ENCODE measurements at places on chromosomes 7 and 10.

DNA sequence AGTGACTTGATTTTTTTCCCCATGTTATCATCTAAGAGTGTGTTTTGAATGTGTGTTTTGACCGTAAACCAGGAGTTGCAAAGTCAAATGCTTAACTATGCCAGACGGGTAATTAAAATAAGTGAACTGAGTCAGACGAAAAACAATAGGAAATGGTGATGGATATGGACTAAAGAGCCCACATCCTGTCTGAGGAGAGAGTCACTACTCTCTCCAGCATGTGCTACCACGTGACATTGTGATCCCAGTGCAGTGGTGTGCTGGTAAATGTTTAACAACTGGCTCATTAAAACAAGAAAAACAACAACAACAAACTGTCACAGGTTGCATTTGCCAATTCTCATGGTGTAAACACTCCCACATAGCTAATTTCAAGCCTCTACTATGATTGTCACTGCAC is 164.3 kb downstream of the SUGCT start:
- no peak for DNase-seq

GRCh38 chr10:33164060-33164709 is 170.3 kb downstream of the NRP1 start:
- DNase-seq: no peak

DNA sequence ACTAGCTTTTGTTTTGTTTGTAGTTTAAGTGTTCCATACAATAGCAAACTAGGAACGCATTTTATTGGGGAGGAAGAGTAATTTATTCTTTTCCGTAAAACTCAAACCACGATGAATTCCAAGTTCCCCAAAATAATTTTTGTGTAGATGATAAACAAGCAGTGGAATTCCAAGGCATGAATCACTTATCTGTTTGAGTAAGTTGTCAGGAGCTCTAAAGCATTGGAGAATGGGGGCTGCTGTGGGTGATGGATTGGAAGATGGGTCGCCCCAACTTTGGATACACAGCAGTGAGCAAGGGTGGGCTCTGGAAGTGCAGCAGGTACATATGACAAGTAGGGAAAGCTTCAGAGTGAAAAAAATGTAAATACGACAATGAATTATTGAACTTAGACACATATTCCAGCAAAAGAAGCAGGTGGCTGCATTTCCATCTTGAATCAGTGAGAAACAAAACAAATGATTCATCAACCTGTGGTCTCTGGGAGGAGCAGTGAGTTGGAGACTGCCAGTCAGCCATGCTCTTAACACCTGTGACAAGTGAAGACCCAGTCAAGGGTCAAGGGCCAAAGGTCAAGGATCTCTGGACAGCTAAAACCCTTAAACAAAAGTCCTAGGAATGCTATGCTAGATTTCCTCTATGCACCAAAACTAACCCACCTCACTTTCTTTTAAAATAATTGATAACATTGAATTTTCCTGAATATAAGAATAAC is 34.2 kb upstream of the ADRB1 start:
- DNase-seq: no peak

GRCh38 chr7:101177644-101178043 is 2.4 kb downstream of the NAT16 start:
- no peak for DNase-seq

DNA sequence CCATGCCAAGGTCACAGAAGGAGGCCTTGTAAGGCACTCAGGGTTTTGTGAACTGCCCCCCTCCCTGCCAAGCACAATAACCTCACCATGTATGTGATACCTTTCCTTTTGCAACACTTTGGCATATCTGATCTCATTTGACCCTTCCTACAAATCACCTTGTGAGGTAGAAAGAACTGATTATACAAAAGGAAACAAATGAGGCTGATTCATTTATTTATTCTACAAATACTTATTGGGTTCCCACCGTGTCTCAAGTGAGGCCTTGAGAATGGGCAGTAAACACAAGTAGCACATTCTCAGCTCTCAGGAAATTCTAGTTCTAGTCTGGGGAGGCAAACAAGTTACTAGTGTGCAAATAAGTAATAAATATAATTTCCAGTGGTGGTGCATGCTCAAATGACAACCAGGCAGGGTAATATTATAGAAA is 19.6 kb downstream of the PLCE1 start:
- no peak for DNase-seq

- no peak for DNase-seq
Measured at GRCh38 chr7:28960071-28960840, 2.1 kb upstream of the TRIL start.

- DNase-seq: no peak
Measured at GRCh38 chr7:106050746-106051117, 61.4 kb downstream of the SYPL1 start.

GRCh38 chr10:104577163-104577562 is 63.9 kb upstream of the SORCS3 start:
- DNase-seq: no peak

DNA sequence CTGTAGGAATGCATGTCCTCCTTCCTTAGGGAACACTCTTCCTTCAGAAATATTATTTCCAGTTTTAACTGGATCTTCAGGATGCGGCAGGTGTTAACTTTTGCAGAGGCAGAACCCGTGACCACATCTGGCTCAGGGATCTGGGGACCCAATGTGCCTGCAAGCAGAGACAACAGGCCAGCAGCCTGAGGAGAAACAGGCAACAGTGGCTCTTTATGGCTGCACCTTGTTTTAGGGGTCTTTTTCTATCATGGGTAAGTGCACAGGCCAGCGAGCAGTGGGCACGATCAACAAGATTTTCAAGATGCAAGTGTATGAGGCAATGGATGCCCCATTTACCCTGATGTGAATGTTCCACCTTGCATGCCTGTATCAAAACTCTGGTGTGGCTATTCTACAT is 497.5 kb upstream of the KLF6 start:
- no peak for DNase-seq

GRCh38 chr7:155857141-155857540 is 44.9 kb upstream of the SHH start:
- DNase-seq: no peak

GRCh38 chr7:131557652-131558385 is 1.4 kb upstream of the PODXL start:
- no peak for DNase-seq

DNA sequence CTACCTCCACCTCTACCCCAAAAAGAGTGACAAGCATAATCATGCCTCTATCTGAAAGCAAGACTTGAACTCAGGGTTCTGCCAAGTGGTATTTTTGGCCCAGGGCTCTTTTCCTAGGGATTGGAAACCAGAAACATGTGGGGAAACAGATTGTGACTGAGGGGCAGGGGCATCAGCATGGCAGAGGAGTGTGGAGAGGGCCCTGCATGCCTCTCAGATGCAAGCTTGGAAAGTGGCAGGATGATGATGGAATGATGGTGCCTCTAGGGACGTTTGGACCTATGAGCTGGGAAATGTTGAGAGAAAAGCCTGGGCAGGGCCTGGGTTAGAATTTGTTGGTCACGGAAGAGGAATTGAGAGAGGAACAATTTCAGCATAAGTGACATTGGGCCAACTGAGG is 78.4 kb upstream of the LEP start:
- no peak for DNase-seq

DNA sequence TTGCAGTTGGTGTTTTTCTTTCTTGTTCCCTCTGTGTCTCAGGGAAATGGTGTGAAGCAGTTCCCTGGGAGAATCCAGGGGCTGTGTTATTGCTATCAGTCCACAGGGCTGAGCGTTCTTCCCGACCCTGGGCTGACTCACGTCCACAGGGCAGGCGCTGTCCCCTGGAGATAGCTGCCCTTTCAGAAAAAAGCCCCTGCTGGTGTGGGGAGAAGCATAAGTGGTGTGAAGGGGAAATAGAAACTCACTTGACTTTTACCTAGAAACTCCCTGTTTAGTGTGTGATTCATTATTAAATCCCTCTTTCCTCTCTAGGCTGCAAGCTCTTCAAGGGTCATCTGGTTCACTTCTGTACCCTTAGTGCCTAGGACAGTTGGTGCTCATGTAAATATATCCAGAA is 63.3 kb upstream of the SMNDC1 start:
- no peak for DNase-seq

DNA sequence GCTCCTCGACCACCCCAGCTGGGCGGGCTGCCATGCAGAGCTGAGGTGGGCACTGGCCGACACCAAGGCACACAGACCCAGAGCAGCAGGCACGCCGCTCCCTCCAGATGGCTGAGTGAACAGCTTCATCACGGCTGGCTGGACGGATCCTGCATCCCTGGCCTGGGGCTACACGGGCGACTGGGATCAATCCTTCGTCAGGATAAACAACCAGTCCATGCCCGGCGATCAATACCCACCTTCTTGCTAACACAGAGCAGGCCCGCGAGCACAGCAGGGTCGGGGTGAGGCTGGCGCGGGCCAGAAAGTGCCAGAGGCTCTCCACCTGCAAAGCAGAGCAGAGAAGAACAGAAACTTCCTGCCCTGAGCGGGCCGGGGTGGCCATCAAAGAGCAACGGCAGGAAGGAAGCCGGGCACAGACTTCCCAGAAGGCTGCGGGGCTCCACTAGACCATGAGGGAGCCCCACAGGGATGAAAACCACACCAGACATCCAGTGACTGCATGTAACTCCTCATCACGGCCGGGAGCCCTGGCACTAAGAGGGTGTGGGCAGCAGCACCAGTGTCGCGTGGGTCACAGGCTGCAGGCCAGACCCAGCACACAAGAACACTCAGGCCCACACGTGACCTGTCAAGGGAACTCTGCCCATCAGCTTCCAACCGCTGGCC is 166.4 kb downstream of the MAD1L1 start:
- no peak for DNase-seq

DNA sequence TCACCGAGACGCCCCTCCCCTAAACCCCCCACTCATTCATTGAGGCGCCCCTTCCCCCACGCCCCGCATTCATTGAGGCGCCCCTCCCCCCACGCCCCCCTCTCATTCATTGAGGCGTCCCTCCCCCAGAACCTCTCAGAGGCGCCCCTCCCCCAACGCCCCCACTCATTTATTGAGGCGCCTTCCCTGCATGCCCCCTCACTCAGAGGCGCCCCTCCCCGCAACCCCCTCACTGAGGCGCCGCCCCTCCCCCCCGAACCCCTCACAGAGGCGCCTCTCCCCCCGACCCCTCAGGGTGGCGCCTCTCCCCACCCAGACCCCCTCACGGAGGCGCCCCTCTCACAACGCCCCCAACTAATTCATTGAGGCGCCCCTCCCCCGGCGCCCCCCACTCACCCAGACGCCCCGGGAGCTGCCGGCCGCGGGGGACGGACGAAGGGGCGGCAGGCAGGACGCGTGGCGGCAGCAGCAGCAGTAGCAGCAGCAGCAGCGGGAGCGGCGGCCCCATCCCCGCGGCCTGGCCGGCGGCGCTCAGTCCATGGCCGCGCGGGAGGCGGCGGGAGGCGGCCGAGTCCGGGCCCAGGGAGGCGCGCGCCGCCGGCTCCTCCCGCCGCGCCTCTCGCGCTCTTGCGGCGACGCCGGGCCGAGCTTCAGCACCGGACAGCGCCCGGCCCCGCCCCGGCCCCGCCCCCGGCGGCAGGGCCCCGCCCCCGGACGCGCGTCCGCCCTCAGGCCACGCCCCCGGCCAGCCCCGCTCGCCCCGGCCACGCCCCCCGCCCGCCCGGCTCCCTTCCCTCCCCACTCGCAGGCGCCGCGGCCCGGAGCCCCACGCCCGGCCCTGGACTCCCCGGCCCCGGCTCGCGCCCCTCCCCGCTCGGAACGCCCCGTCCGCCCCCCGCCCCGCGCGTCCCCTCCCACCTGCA is at the start of gene PTPRN2:
Gene PTPRN2 (minus strand): TSS at position 662 of the 923 bp plus-strand sequence.
- DNase-seq: peak; percentile 78

DNA sequence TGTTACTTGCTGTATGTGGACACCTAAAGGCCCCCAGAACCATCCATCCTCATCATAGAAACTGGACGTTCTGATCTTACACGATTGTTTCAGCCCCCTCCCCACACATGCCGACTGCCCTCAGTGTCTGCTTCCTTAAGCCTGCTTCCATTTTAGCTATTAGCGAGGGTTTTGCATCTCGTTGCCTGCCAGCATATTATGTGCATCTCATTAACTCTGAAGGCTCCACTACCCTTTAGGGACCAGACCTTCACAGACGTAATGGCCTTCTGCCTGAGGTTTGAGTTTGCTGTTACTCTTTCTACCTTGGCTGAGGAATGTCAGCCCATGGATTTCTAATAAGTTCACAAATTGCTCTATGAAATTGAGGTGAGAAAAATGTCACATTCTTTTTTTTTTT is 53.9 kb upstream of the LRGUK start:
- no peak for DNase-seq

DNA sequence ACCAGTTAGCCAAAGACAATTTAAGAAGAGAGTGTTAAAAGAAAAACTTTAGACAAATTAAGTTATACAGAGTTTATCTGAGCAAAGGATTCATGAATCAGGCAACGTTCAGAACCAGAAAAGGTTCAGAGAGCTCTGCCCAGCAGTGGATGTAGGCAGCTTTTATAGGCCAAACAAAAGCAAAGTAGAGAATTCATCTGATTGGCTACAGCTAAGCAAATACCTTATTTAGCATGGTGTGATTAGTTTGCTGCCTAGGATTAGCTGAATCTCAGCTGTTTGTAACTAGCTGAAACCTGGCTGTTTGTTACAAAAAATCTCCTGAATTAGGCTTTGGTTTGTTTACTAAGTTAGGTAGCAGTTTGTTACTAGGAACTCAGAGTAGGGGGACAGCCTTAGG is 66.0 kb downstream of the SLC25A40 start:
- no peak for DNase-seq

GRCh38 chr10:33227489-33227888 is 107.0 kb downstream of the NRP1 start:
- DNase-seq: no peak

DNA sequence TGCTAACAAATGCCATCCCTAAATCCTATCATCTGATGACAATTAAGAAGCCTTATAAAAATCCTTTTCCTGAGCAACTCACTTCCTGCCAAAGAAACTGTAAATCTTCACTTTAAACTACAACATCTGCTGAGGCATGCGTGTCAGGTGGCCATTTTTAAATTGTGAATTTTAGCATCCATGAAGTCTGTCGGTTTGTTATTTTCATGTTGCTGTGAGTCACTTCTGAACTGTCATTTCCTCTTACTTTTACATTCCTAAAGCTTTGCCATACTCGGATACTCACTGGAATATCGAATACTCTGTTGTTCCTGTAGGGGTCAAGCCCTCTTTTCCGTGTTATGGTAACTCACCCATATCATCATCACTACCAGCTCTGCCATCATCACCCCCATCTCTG is 34.3 kb upstream of the TMEM26 start:
- no peak for DNase-seq

GRCh38 chr10:24701447-24701846 is 22.2 kb downstream of the ARHGAP21 start:
- peak; percentile 58 for DNase-seq

- no peak for DNase-seq
Measured at GRCh38 chr7:114354306-114354705, 60.3 kb upstream of the FOXP2 start.

- peak; percentile 86 for DNase-seq
Measured at GRCh38 chr7:135414850-135415439, 95.0 kb downstream of the CNOT4 start.

- DNase-seq: peak; percentile 35
Measured at GRCh38 chr7:23247603-23248335, 1.2 kb downstream of the GPNMB start.

- DNase-seq: no peak
Measured at GRCh38 chr10:12590675-12591659, 241.6 kb downstream of the CAMK1D start.

DNA sequence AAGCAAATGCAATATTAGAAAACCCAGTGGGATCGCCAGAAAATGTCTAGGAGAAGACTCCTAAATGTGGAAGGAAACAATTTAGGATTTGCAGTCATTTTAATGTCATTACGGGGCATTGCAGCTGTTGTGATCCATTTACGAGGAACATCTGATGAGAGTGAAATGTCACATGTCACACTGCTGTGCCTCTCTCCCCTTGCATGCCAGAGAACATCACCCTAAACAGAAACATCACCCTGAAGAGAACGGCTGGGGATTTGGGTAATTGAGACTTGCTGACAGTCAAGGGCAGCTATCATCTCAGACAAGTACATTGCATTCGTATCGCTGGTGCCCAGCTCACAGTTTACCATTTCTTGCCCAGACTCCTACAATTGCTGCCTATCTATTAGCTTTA is 785.7 kb upstream of the POM121L12 start:
- no peak for DNase-seq
